ENCODE measurements at places on chromosomes 6 and 20.
A peak's percentile ranks its signal among the peaks of the same experiment; 100 is the strongest.

DNA sequence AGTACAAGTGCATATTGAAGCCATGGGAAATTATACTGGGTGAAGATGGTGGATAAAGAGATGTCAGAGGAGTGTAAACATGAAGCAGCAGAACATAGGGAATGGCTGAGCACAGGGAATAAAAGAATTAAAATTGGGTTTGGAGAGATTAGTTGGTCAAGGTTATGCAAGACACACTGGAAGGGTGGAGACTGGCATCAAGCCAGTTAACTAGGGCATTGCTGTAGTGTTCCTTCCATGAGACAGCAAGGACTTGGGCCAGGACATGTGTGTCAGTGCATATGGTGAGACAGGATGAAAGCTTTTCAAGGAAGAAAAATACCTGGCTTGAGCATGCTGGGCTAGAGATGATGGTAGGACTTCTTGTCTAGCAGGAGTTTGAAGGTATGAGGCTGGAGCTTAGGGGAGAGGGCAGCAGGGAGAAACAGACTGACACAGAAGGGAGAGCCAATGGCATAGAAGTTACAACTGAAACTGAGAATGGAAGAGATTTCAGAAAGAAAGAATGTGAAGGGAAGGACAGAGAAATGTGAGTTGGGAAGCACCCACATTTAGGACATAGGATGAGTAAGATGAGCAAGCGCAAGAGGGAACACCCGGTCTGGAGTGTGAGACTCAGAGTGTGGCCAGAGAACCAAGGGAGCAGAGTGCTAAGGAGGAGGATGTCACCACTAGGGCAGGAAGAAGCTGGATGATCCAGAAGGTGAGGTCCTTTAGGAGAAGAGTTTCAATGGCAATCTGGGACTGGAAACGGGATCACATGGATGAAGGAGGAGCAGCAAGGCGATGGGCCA lies 14.5 kb upstream of the TMEM170B start:
- no peak for DNase-seq

GRCh38 chr6:36201612-36202011 lies 5.1 kb downstream of the BRPF3 start:
- no peak for DNase-seq

DNA sequence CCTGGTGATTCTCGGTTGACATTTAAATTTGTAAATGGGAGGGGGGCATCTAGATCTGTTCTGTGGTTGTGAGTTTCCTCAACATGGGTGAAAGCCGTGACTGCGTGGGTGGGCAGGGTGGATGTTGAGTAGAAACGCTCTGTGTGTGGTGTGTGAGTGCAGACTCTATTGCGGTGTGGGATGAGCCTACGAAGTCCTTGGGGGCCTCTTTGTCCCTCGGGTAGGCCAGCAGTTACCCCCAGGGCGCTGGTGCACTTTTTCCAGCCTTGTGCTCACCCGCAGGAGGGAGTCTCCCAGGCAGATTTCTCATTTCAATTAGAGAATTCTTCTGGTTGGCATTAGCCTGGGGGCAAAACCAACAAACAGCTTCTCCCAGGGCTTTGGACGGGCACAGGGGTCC lies 10.6 kb downstream of the TOX2 start:
- DNase-seq = peak; percentile 17

DNA sequence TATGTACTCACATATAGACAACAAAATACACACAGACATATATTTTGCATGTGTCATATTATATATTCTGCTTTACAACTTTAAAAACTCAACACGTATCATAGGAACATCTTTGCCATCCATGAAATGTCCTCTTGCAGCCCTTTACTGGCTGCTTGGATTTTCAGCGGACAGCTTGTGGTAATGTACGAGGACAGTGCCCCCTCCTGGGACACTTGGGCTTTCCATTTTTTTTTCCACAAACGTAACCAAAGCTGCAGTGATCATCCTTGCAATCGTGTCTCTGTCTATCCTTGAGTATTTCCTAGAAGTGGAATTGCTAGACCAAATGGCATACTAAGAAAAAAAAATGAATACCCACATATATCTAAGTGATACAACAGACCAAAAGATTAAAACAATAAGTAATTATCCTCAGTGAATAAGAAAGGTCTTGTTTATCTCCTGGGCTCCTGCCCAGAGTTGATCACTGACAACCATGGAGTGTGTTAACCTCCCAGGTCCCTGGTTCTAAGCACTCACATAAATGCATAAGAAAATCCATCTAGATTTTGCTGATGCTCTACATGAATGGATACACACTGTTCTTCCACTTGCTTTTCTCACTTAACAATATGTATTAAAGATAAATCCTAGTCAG lies 18.1 kb downstream of the BPI start:
- no peak for DNase-seq

DNA sequence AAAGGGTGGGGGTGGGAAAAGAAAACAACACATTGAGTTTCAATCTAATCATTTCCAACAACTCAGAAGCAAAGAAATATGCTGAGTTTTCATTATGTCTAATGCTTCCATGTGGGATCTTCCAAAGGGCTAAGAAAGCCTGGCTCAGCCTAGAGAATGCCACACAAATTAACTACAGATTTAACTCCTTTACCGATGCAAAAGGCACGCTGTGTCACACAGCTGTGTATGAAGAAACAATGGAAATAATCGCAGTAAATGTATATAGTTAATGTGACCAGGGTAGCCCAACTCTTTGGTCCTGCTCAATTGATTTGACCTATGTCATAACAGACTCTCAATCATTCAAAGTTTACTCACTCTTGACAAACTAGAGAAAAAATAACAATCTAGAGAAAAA lies 17.8 kb downstream of the B4GALT5 start:
- no peak for DNase-seq

DNA sequence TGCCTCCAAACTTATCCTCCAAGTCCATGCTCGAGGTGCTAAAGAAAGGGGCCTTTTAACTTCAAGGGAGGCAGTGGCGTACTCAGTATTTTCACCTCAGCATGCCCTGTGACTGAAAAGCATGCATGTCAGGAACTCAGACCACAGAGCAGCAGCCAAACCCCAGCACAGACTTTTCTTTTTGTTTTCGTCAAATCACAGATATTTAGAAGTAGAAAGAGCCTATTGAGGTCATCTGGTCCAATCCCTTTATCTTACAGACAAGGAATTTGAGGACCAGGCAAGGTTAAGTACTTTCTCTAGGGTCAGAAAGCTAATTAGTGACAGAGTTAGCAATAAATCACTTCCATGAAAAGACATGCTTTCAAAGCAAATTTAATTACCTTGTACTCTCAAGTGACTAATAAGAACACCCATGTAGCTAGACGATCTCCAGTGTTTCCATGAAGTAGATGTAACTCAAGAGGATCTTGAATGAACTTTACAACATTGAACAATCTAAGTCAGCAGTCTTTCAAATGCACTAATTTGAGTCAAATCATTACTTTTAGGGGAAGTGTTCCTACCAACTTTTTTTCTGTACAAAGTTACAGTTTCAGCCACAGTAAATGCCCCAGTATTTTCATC lies 35.9 kb downstream of the MOXD1 start:
- no peak for DNase-seq

- DNase-seq = no peak
Measured at GRCh38 chr20:11426948-11427347, 490.7 kb upstream of the BTBD3 start.

- no peak for DNase-seq
Measured at GRCh38 chr20:44566018-44566417, 16.4 kb upstream of the PKIG start.

GRCh38 chr6:106273087-106273486 lies 52.5 kb downstream of the ATG5 start:
- no peak for DNase-seq

DNA sequence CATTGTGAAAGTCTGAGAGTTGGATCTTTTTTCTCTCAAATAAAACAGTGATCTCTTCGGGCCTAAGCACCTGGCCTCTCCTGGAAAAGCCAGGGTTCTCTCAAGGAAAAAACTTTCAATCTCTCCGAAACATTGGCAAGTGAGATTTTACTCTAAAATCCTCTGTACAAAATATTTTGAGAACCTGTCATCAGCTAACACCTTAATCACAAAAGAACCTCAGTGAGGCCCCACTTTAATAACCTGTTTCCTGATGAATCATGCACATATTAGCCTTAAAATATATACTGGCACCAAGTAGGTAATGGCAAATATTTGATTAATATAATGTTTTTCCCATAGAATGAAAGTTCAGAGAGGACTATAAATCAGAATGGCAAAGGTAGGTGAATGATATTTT lies 177.9 kb downstream of the FRK start:
- DNase-seq = no peak

DNA sequence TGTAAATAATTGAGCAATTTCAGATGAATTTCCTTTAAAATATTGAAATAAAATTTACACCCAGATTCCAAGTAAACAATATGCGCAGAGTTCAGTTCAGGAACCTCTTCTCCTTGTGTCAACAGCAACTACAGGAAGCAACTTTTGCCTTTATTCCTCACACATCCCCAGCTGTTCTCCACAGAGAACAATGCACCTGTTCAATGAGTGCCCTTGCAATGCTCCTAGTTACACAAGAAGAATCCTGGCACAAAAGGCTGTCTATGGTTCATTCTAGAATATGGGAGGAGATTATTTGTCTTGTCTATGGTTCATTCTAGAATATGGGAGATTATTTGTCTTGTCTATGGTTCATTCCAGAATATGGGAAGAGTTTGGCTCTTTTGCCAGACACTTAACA lies 454.9 kb downstream of the BTBD3 start:
- no peak for DNase-seq

GRCh38 chr6:36853325-36853724 lies 14.1 kb upstream of the CPNE5 start:
- no peak for DNase-seq

- no peak for DNase-seq
Measured at GRCh38 chr20:19009081-19009688, 195.6 kb downstream of the SCP2D1 start.

GRCh38 chr6:84685983-84686584 lies 78.3 kb downstream of the TBX18 start:
- DNase-seq = no peak

DNA sequence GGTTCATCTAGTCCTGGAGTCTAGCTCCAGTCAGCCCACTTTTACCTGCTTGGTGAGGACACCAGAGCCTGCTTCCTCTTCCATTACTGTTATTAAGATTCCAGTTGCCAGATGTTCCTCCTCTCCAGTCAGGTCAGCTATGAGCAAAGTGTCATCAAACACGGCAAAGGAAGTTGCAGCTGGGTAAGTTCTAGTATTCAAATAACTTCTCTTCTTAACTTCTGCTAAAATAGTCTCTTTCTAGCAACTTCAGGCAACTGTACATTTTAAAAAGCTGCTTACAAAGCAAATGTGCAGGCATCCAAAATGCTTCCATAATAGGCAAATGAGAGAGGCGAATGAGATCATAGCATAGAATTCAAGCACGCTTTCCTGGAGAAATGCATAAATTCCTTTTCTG lies 18.4 kb upstream of the MRPS18A start:
- DNase-seq = no peak

Data from activated CD8-positive, alpha-beta memory T cell treated with anti-CD3 and anti-CD28 coated beads for 1 hour (primary cell).